ENCODE measurements at places on chromosomes 2 and 18.

- no peak for DNase-seq
Observed at GRCh38 chr2:206982360-206982955, 43.1 kb downstream of the CPO start.

GRCh38 chr18:3663870-3664512 is 214.0 kb downstream of the TGIF1 start:
- DNase-seq, result no peak

DNA sequence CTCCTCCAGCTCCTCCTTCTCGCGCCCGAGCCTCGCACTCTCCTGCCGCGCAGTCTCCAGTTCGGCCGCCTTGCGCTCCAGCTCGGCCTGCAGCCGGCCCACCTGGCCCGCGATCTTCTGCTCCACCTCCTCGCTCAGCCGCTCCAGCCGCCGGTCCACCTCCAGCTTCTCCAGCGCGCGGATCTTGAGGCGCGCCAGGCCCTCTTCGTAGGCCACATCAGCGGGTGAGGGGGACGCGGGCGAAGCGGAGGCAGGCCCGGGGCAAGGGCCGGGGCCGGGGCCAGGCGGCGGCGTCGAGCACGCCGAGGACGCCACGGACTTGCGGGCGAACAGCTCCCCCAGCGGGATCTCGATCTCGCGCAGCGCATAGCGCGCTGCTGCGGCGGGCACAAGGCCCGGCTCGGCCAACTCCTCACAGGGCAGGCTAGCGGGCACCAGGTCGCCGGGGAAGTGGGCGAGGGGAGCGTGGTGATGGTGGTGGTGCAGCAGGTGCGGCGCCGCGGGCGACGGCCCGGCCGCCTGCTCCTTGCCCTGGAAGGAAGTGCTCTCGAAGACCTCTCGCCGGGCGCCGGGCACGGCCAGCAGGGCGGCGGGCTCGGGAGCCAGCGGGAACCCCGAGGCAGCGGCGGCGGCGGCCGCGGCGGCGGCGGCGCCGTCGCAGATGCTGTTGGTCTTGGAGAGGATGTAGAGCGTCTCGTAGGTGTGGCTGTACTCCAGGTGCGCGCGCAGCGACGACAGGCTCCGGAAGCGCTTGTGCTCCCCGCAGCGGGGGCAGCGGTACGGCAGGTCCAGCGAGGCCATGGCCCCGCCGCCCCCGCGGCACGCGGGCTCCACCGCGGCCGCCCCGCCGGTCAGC is 15.2 kb downstream of the FBXO41 start:
- no peak for DNase-seq

GRCh38 chr18:74183130-74183529 is 34.8 kb downstream of the TIMM21 start:
- no peak for DNase-seq

DNA sequence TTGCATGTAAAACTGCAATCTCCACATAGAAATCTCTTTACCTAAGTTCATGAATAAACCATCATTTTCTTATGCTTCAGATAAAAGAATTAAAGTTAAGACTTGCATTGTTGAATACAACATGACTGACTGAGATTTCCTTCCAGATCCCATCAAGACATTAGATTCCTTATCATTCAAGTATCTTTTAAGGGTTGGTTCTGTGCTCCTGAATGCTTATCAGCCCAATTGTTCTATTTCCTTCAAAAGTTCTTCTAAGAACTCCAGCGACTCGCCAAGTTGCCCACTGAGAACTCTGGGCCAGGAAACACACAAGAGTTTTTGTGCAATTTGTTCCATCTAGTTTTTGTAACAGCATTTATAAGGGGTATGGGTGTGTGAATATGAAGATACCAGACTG is 120.3 kb downstream of the RBMS1 start:
- DNase-seq, result no peak

DNA sequence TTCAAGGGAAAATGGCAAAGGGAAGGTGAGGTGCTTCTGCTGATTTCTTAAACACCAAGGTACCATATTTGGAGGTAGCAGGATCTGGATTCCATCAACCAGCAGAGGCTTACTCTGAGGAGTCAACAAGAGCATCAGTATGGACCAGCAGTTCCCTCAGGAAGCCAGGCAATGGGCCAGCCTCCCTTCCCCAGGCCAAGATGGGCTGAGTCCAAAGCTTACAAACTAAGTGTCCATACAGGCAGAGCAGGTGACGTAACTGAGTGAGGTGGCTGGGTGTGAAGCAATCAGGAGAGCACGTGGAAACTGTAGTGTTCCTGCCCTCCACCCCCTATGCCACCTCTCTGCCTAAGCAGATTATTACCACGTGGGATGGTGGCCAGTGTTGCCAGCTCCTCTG is 134.2 kb upstream of the HNRNPA3 start:
- no peak for DNase-seq
